Vagina (tissue), 2 donors: ENCODE measurements at places on chromosomes 13 and 19. TPM values are rescaled to one million over a fixed set of nuclear protein-coding genes. Genes with fewer than 3 reads are reported as not detected.

DNA sequence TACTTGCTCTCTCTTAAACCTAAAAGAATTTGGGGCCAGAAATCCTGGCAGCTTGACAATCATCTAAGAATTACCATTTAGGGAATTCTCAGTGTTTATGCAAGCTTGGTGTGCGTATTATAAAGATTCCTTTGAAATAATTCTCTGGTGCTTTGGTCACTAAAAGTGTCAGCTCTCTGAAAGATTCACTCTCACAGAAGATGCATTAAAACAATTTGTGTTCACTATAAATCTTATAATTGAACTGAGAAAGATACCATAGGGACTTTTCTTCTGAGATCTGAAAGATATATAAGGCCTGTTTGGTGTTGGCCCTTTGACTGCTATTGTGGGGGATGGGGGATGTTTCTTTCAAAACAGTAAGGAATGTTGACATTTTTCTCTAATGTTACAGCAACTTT is 27.3 kb downstream of the EPSTI1 start:
- no peak for DNase-seq

GRCh38 chr13:39766464-39767158 is 111.1 kb downstream of the COG6 start:
- no peak for DNase-seq

Gene MTUS2
- 0.74 TPM for total RNA-seq

DNA sequence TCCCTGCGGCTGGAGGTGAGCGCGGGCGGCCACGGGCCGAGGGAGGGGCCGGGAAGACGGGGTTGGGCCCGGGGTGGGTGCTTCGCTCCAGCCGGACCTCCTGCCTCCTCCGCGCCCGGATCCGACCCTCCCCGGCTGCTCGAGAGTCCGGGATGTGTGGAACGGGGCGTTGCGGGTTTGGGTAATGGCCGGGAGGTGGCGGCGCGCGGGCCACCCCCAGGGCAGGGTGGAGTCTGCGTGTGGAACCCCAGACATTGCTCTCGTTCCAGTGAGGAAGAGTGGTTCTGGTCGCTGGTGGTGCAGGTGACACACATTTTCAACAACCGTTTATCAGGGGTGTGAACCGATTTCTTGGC is 38.8 kb downstream of the ARHGEF7 start:
- DNase-seq = no peak

GRCh38 chr13:48985756-48986155 is 10.0 kb downstream of the FNDC3A start:
- DNase-seq = no peak

Gene ZNF284
- 2.2 TPM for total RNA-seq

Gene LRP3
- total RNA-seq = 20.6 TPM
